Erythroblast (primary cell): ENCODE measurements at places on chromosomes 12 and 14.

- no peak for DNase-seq
Observed at GRCh38 chr14:83838226-83838625, 1691.7 kb upstream of the FLRT2 start.

GRCh38 chr12:11823043-11823442 is 173.6 kb downstream of the ETV6 start:
- DNase-seq = no peak

DNA sequence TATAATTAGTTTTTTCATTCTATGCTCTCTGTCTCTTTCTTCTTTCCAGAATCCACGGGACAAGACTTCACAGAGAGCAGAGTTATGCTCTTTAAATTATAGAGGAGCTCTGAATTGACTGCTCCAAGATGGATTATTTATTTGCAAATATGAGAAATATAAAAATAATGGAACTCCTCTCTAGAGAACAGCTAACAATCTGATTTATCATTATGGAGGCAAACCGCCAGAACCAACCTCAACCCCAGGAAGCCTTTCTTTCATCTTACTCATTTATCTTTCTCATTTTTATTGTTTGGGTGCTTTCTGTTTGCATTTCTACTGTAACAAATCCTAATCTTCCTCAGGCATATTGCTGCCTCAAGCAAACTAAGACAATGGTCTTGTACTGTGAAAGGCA is 216.5 kb downstream of the C12orf50 start:
- no peak for DNase-seq

DNA sequence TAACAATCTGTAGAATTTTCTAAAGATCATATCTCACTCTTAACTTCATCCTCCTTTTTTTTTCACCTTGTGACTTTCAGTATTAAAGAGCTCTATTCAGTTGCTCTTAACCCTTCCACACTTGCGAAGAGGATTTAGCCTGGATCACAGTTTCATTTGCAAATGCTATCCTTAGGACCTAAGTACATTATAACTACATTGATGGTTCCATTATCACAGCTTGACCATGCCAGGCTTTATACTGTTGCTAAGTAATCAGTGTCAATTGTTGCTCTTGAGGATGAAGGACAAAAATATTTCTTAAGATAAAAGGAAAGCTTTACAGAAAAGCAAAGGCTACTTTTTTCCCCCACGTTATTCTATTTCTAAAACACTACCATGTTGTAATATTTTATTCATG is 122.2 kb downstream of the PDZRN4 start:
- DNase-seq = no peak

- no peak for DNase-seq
Observed at GRCh38 chr12:18898470-18898869, 160.6 kb downstream of the CAPZA3 start.

DNA sequence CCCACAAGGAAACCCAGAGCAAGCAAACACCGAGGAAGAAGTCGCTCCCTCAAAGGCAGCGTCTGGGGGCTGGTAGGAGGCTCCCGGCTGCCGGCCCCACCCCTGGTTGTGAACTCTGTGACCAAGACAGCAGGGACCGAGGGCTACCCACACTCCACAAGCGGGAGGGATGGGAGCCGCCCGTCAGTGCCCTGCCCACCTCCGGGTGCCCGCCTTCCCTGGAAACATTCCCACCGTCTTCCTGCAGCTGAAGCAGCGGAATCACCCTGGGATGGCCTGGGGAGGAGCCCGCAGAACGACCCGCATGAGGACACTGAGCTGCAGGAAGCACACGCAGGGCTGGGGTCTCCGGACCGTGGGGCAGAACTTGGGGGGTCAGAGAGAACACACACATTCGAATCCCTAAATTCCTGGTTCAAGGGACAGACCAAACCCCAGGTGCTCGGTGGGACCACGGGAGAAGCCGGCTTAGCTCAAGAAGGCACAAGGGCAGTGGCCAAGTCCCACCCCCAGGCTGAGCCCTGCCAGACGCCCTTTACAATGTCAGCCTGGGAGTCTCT is 33.5 kb upstream of the C14orf180 start:
- no peak for DNase-seq
